Fibroblast of pulmonary artery (primary cell): ENCODE measurements at places on chromosomes 2 and 18.
A peak's percentile ranks its signal among the peaks of the same experiment; 100 is the strongest.

GRCh38 chr2:158114516-158114915 lies 12.8 kb downstream of the UPP2 start:
- no peak for DNase-seq

DNA sequence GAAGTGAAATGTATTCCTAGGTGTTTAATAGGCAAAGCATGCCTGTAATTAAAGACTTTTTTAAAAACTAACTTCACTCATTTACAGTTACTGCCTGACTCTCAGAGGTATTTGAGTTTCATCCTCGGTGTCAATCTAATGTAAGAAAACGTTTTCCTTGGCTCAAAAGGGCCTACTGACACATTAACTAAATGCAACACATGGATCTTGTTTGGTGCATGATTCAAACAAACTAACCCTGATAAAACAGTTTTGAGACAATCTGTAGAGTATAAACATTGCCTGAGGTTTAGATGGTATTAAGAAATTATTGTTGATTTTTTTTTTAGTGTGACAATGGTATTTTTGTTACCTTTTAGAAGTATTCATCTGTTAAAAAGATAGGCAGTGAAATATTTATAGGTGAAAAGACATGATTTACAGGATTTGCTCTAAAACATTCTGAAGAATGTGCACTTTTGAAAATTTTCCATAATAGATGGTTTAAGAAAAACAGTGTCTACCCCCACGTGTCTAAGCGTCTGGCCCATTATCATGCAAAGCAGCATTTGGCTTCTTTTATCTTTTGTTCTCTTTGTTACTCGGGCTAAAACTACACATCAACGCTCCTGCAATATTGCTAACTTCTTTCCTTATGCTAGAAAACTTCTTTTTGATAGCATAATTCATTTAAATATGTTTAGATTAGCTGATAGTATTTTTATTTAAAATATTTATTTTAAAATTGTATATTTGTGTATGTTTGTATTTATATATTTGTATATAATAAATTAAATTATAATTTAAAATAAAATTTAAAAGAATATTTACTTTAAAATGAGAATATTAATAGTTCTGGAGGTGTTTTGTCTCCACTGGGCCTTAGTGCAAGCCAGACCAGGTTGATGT lies 160.2 kb upstream of the NDUFV2 start:
- DNase-seq = no peak

DNA sequence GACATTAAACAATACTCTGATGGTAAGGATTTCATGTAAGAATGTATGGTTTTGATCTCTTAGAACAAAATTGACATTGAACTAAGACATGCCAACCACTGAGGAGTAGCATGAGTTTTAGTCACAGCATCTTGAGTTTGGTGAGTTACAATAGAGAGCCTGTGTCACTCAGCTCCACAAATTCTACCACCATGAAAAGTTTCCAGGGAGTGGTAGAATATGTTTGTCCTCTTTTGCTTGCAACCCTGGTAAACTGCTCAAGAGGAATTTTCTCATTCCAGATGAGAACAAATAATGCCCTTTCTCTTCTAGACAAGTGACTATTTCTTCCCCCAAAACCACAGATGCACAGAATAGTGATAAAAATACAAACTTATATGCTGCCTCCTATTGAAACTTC lies 502.0 kb upstream of the VRK2 start:
- DNase-seq = no peak

DNA sequence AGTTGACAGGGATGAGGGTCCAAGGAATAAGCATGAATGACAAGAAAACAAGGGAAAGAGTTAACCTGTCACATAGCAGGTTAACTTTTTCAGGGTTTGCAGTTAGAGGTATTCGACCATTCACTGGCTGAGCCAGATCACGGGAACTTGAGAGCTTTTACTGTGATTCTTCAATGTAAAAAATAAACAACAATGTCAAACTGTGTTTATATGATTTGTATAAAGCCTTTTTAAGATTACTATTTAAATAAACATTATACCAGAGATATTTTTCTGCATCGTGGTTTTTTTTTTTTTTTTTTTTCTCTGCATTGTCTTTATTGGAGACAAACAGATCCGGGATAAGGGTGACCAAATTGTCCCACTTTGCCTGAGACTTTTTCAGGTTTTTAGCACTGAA lies 115.6 kb downstream of the NRP2 start:
- DNase-seq = no peak

GRCh38 chr2:235066490-235066889 lies 114.7 kb downstream of the SH3BP4 start:
- DNase-seq = no peak

- DNase-seq = peak; percentile 99
Measured at GRCh38 chr2:100562613-100563406, at the start of gene PDCL3. PDCL3 (plus strand) TSS chr2:100562993; CDS start chr2:100563068, 75 bp downstream.
